ENCODE measurements at places on chromosomes 4 and X.

GRCh38 chrX:109352066-109352588, 129.8 kb downstream of the GUCY2F start:
- no peak for DNase-seq

DNA sequence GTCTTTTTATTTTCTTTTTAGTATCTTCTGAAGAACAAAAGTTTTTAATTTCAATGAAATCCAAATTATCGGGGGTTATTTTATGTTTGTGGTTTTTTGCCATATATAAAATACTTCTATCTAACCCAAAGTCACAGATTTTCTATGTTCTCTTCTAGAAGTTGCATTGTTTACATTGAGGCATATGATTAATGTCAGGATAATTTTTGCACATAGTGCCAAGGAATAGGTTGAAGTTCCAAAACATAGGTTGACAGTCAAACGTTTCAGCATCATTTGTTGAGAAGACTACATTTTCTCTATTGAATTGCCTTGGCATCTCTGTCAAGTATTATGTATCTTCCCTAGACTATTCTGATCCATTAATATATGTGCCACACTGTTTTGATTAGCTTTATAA, 64.5 kb downstream of the ANKRD17 start:
- no peak for DNase-seq

GRCh38 chrX:38796946-38797345, 4.3 kb upstream of the MID1IP1 start:
- no peak for DNase-seq

DNA sequence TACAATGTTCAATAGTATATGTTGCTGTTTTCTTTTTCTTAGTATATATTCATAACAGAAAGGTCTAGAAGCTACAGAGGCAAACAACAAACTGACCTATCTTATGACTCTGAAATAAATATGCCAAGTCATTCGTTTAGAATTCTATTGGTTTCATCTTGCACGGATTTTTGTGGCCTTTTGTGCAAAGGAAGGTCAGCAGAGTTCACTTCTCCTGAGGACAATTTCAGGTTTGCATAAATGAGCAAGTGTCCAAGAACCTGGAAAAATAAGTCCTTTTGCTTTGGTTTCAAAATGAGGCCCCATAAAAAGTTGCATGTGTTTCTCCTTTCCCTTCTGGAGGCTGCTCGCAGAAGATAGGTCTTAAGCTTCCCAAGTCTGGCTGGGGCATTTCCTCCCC, 156.9 kb downstream of the APBB2 start:
- DNase-seq = no peak

DNA sequence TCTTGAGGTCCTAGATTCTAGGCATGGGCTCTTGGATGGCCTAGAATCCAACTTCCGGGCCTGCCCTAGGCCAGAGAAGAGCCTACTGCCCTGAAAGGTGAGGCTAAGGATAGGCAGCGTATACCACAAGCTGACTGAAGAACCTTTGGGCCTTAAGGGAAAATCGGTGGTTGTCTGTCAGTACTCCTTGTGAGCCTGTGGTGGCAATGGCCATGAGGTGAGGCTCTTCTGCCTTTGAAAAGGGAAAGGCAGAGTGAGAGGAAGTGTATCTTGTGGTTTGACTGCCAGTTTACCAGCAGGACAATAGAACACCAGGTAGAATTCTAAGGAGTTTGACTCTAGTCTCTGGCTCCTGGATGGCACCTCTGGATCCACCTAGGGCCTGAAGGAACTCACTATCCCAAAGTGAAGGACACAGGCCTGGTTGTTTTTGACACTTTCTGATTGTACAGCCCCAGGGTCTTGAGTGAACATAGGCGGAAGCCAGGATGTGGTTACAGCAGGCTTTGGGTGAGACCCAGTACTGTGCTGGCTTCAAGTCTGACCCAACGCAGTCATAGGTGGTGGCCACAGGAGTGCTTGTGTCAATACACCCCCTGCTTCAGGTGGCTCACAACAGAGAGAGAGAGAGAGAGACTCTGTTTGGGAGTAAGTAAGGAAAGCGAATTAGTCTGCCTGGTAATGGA, 20.9 kb downstream of the ITIH6 start:
- no peak for DNase-seq

DNA sequence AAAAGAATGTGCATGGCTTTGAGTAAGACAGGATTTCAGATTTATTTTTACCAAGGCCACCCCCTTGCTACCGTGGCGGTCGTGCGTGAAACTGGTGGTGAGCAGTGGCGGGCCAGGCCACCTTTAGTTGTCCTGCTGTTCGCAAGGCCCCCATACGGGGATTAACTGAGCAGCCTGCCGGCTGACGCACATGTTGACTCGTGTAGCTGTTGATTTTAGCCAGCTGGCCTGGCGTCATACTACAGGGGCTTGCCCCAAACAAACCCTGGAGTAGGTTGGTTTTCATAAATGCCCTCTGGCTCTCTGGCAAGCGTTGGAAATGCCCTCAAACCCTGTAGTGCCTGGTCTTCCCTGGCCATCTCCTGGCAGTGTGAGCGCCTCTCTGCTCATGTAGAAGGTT, 28.4 kb downstream of the WFS1 start:
- no peak for DNase-seq

DNA sequence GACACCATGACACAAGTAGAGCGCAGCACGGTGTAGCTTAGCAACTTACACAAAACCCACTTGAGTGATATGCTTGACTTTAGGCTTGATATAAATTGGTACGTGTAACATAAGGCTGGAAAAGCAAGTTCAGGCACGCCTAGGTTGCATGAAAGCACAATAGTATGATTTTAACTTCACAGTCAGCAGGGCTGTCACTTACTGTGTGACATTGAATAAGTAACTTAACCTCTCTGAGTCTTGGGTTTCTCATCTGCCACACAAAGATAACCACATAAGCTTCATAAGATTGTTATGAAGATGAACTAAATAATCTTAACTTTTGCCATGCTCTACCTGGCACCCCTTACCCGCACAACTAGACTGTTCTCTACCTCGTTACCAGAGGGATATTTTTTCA, 9.5 kb downstream of the SRD5A3 start:
- DNase-seq = no peak
